RCC 7860 (cell line): ENCODE measurements at places on chromosomes 5 and 9.

DNA sequence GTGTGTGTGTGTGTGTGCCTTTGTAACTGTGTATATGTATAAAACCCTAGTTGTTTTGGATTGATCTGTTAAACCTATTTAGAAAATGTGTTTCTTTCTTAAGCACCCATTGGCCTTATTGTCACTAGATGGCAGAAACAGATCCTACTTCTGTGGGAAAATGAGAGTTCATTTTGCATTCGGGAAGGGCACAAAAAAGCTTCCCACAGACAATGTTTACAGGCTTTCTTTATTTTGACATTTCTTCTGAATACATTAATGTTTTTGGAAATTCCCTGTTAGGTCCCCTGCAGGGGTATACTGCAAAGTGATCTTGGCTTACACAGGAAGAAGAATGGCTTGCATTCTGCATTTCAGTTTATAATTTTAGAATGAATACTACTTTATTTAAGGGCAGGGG is 481.8 kb upstream of the ARRDC3 start:
- no peak for DNase-seq

DNA sequence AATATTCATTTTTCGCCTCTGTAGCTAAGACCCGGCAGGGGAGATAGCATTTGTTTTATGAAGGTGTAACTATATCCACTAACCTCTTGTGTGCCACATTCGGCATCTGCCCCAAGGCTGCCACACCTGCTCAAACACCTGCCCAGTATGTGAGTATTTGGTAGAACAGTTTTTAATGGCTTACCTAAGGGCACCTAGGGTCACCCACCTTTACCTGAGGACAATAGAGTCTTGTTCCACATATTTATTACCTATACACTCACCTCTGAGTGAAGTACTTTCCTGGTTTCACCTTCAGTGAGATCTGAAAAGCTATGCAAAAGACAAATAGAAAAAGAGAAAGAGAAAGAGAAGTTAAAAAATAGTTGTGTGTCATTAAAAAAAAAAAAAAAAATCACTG is 68.0 kb upstream of the PIP5K1B start:
- no peak for DNase-seq

GRCh38 chr9:134293031-134293521 is 33.2 kb upstream of the RXRA start:
- no peak for DNase-seq

- DNase-seq = peak; percentile 32
Observed at GRCh38 chr5:1737790-1738405, 61.7 kb downstream of the MRPL36 start.

DNA sequence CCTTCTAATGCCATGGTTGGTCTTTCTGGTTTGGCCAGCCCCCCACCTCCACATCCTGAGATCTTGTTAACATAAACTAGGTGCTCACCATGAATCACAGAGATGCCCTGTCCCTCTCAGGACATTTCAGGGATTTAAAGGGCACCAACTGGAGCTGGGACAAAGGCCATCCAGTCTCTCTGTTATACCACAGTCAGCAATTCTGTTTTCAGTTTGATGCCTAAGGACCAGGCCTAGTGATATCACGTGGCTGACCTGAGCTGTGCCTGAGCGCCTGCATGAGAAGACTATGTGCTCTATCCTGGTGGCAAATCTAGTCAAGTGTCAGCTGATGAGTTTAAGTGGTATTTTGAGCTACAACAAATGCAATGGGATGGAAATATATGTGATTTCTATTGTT is 26.1 kb downstream of the SPIN1 start:
- DNase-seq = no peak
